ENCODE measurements at places on chromosomes 1 and 21.

DNA sequence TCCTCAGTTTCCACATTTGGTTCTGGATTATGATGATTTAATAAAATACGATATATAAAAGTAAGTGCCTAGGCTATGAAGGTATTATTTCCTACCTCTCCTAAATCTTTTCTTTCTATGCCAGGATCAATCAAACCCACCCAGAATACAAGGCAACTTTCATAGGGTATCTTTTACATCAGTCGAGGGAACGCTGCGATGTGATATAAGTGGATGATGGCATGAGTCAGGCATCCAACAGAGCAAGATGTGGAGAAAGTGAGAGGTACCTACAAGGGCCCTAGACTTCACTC lies 781 bp downstream of the TTLL7 start:
- DNase-seq: no peak

DNA sequence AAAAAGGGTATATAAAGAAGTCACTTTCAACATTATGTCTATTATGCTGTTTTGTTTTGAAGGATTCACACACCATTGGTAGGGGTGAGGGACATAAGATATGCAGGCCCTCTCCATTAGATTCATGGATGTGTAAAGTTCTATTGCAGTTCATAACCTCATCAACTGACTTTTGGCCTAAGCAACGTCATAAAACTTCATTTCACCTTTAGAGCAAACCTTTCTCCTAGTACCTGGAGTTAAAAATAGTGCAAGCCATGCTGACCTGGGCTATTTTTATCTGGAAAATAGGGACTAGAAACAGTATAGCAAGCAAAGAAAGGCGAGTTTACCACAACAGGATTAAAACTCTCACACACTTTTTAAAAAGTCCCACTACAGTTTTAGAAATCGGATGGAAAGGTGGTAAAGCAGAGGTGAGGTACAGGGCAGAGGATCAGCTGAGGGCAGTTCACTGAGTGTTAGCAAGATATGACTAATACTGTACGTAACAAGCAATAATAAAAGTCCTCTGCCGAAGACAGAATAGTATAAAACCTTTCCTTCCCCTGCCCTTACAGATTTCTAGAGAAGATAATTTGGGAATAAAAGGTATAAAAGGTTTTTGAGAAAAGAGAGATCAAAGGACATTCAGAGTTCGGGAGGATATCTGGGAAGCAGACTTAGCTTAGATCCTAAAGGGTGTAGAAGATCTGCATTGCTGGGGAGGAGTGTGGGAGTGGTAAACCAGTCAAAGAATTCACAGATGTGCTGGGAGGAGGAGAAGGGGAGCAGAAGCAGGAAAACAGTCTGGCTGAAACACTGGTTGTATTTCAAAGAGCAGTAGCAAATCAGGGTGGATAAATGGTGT lies 14.3 kb downstream of the EGLN1 start:
- DNase-seq: no peak

DNA sequence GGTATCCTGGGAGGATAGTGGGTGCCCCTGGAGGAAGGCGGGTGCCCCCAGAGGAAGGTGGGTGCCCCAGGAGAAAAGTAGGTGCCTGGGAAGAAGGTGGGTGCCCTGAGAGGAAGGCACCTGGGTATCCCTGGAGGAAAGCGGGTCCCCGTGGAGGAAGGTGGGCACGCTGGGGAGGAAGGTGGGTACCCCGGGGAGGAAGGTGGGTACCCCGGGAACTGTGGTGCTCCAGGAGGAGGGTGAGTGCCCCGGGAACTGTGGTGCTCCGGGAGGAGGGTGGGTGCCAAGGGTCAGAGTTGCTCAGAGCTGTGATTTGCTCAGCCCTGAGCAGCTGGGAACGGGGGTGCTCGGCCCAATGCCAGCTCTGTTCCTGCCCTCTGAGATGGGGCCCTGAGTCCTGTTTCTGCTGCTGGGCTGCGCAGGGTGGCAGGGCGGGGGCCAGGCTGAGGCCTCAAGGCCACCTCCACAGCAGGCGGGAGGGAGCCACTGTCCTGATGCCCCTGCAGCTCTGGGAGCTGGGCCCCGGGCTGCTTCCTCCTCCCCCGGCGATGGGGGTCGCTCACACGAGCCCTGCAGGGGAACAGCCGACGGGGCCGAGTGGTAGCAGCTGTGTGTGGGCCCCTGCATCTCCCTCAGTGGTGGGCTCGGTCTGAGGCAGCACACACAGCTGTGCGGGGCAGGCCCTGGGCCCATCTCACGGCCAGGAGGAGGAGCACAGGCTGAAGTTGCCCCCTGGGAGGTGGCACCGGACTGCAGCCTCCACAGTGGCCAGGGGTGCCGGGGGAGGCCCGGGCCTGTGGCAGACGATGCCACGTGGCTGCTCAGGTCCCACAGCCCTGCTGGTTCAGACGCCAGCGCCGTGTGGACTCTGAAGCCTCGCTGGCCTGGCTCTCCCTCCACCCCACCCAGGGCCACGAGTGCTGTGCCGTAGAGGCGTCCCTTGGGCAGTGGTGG lies 57.4 kb downstream of the SLX9 start:
- no peak for DNase-seq

GRCh38 chr1:15325375-15326085 lies 78.5 kb downstream of the FHAD1 start:
- DNase-seq: no peak

DNA sequence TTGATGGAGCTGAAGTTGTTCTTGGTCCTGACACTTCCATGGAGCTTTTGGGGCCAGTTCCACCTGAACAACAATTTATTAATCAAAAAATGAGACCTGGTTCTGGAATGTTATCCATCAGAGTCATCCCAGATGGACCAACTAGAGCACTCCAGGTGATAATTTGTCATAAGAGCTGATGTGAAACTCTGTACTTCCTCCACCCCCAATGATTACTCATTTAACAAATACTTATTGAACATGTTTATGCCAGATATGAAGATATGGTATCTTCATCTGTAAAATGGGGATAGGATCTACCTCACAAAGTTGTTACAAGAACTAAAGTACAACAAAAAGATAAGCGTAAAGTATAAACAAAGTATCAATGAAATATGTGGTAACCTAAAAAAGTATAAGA lies 153.2 kb downstream of the VPS13D start:
- DNase-seq: no peak
